ENCODE measurements at places on chromosomes 4 and X.

- no peak for DNase-seq
These were observed 408.4 kb upstream of the EMCN start for GRCh38 chr4:100926039-100926717.

DNA sequence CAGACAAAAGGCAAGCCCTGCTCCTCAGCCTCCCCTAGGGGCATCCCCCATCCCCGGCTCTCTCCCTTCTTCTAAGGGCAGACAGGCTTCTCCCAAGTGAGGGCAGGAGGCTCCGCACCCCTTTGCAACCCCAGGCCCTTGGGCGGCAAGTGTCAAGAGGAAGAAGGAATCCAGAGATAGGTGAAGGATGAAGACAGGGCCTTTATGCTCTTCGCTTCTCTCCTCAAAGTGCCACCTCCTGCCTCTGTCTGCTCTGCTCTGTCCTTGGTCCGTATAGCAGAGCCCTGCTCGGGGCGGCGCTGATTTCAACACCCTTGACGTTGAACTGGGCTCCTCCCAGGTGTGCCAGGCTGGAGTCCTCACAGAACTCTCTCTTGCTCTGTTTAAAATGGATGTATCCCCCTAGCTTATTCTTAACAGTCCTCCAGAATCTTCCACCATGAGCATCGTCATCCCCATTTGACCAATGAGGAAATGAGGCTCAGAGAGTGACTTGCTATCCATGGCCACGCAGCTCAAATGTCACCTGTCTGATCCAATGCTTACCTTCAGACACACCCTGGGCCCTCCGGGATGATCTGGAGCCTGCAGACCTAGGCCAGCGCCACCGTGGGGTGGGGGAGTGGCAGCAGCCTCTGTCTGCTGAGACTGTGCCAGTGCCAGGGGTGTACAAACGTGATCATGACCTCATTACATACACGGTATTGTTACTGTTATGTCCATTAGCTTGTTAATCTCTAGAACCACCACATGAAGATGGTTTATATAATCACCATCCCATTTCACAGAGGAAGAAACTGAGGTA lies 99.8 kb downstream of the PHKA2 start:
- DNase-seq = no peak

GRCh38 chr4:43587758-43588157 lies 695.2 kb downstream of the GRXCR1 start:
- no peak for DNase-seq

DNA sequence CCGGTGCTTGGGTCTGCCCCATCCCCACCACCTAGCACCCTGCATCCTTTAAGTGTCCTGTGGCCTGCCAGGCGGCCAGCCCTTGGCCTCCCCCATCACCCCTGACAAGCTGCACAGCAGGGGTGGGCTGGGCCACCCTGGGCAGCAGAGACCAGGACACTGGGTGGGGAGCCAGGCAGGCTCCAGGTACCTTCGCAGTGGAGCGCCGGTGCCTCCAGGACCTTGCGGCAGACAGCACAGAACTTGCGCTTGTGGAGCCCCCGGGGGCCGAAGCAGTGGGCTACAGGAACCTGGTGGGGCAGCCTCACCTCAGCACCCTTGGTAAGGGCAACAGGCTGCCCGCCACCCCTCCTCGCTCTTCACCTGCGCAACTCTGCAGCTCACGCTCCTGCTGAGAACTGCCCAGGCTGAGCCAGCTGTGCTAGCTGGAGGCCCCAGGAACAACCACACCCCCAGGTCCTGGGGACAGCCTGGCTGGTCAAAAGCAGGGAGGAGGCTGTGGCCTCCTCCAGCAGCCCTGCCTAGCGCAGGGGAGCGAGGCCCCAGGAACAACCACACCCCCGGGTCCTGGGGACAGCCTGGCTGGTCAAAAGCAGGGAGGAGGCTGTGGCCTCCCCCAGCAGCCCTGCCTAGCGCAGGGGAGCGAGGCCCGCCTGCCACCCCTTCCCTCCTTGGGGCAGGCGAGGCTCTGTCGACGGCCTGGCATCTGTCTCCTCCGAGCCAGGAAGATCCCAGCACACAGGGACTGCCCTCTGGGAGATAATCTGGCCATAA lies 4.6 kb downstream of the DGKQ start:
- no peak for DNase-seq

DNA sequence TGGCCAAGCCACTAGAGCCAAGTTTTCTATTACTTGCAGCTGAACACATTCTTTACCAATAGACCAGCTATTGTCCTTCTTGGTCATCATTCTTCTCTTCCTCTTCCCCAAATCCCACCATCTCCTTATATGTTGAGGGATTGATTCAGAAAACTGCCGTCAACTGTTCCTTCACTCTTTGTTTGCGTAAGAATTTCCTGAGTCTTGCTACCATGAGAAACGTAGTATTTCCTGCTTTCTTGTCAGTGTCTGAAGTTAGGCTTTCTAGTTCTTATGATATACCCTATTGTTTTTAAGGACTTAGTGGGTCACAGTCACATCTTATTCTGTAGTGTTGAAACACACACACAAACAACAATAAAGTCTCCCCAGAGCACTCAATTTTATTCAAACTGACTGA lies 20.1 kb downstream of the IGFBP7 start:
- no peak for DNase-seq

Measured in islet precursor cell (in vitro differentiated cells).